ENCODE measurements at places on chromosomes 11 and 22. TPM values are rescaled to one million over a fixed set of nuclear protein-coding genes. Genes with fewer than 3 reads are reported as not detected.

FAM227A gene
- total RNA-seq, result 0.89 TPM

RAG1 gene
- total RNA-seq, result 0.81 TPM

SYCE3 gene
- total RNA-seq, result not detected

ANKK1 gene
- not detected for total RNA-seq

KCNQ1OT1 gene
- total RNA-seq, result 1.0 TPM

IRAG1 gene
- total RNA-seq, result 273 TPM

SLC22A25 gene
- total RNA-seq, result not detected

CCDC116 gene
- 0.19 TPM for total RNA-seq

SCN3B gene
- 2.7 TPM for total RNA-seq

ASPHD2 gene
- 1.2 TPM for total RNA-seq

SYT12 gene
- total RNA-seq, result not detected

GGTLC2 gene
- total RNA-seq, result not detected

BAIAP2L2 gene
- total RNA-seq, result 0.58 TPM

INPP5J gene
- 5.3 TPM for total RNA-seq

GUCY1A2 gene
- 2.5 TPM for total RNA-seq

PATZ1 gene
- 17.9 TPM for total RNA-seq

NTM gene
- 11.8 TPM for total RNA-seq

SLC6A5 gene
- not detected for total RNA-seq

ACRV1 gene
- total RNA-seq, result not detected

TMEM191C gene
- total RNA-seq, result 4.4 TPM

MMP10 gene
- total RNA-seq, result not detected

MRPL16 gene
- total RNA-seq, result 49.8 TPM

GLYATL1B gene
- not detected for total RNA-seq

All from gastroesophageal sphincter (tissue), 4 donors.